Astrocyte (in vitro differentiated cells and primary cell): ENCODE measurements at places on chromosomes 4 and X. TPM values are rescaled to one million over a fixed set of nuclear protein-coding genes. Genes with fewer than 3 reads are reported as not detected.
A peak's percentile ranks its signal among the peaks of the same experiment; 100 is the strongest.

SLC25A14 gene
- total RNA-seq, result 16.0 and 17.4 TPM in 2 replicates

HTR2C gene
- not detected in 2 replicates for total RNA-seq

ZCCHC13 gene
- not detected in 2 replicates for total RNA-seq

MAGEC2 gene
- not detected in 2 replicates for total RNA-seq

SPANXD gene
- total RNA-seq, result not detected in 2 replicates

KIF4A gene
- 1.7 and 3.0 TPM in 2 replicates for total RNA-seq

- H3K4me1 ChIP-seq, result peaks cover 14% of the 10 kb centered on the region
- no peaks in the 10 kb centered on the region for H3K27me3 ChIP-seq
- no peaks in the 10 kb centered on the region for H3K36me3 ChIP-seq
Observed at GRCh38 chr4:3531879-3532750, at the start of gene LRPAP1. Gene LRPAP1 (minus strand): TSS chr4:3532422. CDS start chr4:3532412, 10 bp downstream.

DNA sequence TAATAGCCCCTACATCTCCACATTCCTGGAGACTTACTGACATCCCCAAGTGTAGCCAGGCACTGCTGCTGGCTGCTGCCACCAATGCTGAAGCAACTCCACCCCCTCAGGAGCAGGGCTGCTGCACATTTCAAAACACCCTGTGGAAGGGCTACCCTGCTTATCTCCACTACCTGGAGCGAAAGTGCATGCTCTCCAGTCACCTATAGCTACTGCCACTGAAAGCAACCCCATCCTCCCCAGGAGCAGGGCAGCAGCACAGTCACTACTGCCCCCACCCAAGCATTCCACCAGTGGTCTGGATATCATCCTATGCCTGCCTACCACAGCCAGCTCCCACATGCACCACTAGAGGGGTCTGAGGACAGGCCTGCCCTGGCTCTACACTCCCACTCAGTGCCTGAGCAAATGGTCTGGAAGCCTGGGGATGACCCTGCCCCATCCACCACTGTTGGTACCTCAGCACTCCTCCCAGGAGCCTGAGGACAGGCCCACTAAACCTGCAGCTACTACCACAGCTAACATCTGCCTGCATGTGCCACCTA lies 55.3 kb downstream of the MANBA start:
- no peaks in the 10 kb centered on the region for H3K36me3 ChIP-seq
- DNase-seq, result no peak
- H3K4me3 ChIP-seq, result no peak overlapping the region

- DNase-seq, result peak; percentile 58
- peaks cover 35% of the 10 kb centered on the region for H3K4me1 ChIP-seq
- no peak overlapping the region for H3K27ac ChIP-seq
Observed at GRCh38 chr4:17068392-17068791, 169.9 kb upstream of the LDB2 start.

DNA sequence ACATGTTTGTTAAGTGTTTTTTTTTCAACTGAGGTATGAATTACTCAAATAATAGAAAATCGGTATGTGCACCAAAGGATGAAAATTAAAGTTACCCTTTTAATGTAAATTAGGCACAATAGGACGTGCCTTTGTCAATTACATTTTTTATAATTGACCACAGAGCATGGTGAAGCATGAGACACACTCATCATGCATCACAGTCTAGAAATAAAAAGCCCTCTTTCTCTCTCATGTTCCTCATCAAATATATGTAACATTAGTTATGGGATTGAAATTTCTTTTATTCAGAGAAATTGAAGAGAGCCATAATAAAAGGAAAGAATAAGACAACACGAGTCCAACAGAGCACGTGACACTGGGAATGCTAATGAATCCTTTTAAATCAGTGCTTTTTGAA lies 3.5 kb downstream of the GNRHR start:
- peaks cover 2% of the 10 kb centered on the region for H3K4me1 ChIP-seq
- DNase-seq, result no peak
- no peak overlapping the region for H3K4me3 ChIP-seq
- H3K27ac ChIP-seq, result peak overlapping the region; percentile 10

GRCh38 chrX:13463608-13464007 lies 105.8 kb upstream of the EGFL6 start:
- no peaks in the 10 kb centered on the region for H3K36me3 ChIP-seq
- no peak overlapping the region for H3K4me3 ChIP-seq
- H3K27ac ChIP-seq, result peak overlapping the region; percentile 45
- peak; percentile 93 for DNase-seq

DNA sequence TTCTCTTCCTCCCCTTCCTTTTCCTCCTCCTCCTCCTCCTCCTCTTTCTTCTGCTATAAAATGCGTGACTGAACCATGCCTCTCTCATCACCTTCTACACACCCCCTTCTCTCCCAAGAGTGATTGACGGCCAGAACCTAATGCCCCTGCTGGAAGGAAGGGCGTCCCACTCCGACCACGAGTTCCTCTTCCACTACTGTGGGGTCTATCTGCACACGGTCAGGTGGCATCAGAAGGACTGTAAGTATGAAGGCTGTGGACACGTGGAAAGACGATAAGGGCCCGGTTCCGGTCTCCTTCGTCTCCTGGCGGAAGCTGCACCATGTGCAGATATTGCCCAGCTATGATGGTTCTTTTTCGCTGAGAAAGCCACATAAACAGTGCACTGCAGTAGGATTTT lies 12.1 kb upstream of the ARSF start:
- no peak overlapping the region for H3K27ac ChIP-seq
- no peaks in the 10 kb centered on the region for H3K4me1 ChIP-seq
- no peak overlapping the region for H3K4me3 ChIP-seq
- H3K36me3 ChIP-seq, result no peaks in the 10 kb centered on the region
- H3K27me3 ChIP-seq, result no peaks in the 10 kb centered on the region

GRCh38 chr4:9924750-9925149 lies 96.5 kb downstream of the SLC2A9 start:
- H3K27me3 ChIP-seq, result peaks cover 2% of the 10 kb centered on the region
- H3K4me3 ChIP-seq, result no peak overlapping the region
- no peaks in the 10 kb centered on the region for H3K4me1 ChIP-seq
- no peak overlapping the region for H3K27ac ChIP-seq
- no peaks in the 10 kb centered on the region for H3K36me3 ChIP-seq

DNA sequence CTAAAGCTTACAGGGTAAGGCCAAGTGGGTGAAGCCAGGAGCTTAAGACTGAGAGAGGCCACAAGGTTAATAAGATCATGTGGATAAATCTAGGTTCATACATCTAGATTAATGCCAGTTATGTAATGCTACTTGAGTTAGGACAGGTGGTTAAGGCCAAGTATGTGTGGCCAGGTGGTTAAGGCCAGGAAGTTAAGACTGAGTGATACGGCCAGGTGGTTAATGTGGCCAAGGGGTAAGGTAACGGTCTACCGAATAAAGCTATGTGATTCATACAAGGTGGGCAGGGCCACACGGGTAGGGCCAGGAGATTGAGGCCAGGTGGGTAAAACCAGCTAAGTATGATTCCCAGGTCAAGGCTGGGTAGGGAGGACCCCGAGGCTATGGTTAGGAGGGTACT lies 223.0 kb downstream of the TACR3 start:
- H3K4me1 ChIP-seq, result peaks cover 8% of the 10 kb centered on the region
- DNase-seq, result no peak
- no peak overlapping the region for H3K27ac ChIP-seq
- H3K27me3 ChIP-seq, result no peaks in the 10 kb centered on the region
- no peaks in the 10 kb centered on the region for H3K36me3 ChIP-seq
- H3K4me3 ChIP-seq, result no peak overlapping the region

DNA sequence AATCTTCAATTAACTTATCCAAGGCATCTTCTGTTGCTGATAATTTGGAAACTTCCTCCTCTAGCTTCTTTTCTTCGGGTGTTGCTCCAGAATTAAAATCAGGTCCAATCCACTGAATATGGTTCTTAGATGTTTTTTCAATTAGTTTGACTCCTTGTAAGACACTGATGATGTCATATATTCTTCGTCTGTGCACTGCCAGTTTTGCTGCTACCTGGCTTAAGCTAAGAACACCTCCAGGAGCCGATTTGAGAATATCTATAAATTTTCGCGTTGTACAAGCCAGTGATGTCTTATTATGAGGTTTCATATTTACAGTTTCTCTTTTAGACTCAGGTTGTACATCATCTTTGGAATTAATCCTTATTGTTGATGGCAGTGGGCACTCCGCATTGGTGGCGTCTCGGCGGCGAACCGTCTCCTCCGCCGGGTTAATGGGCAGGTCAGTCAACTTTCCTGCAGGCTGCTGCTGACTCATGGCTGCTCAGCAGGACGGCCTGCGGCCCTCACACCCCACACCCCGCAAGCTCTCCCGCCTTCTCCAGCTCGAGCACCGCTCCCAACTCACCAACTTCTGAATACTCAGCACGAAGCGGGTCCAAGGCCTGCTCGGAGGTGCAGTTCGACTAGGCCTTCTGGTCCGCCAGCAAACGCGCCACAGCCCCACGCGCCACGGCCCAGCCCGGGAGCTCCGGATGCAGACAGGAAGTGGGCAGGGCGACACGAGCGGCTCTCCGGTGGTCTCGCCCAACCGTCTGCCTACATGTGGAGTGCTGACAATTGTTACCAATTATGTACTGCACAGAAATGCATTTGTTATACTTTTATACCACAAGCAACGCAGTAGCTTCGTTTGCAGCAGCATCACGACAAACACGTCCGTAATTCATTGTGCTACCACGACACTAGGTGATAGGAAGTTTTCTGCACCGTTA lies 49.2 kb upstream of the FHL1 start:
- H3K4me3 ChIP-seq, result no peak overlapping the region
- no peaks in the 10 kb centered on the region for H3K27me3 ChIP-seq
- H3K27ac ChIP-seq, result no peak overlapping the region
- DNase-seq, result no peak
- H3K4me1 ChIP-seq, result no peaks in the 10 kb centered on the region
- no peaks in the 10 kb centered on the region for H3K36me3 ChIP-seq

DNA sequence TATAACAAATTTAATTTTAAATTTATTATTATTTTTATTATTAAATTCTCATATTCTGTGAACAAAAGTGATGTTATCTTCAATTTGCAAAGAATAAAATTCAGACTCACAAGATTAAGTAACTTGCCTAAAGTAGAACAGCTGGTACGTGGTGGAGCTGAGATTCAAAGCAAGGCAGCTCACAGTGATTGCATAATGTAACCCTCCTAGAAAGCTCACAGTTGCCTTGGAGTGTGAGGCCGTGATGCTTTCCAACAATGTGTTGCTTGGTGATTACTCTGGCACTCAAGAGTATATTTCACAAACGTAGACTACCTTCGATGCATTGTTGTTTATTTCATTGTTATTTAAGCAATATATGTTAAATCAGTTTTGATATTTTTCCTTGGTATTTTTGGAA lies 1039.2 kb upstream of the PABPC4L start:
- H3K4me3 ChIP-seq, result no peak overlapping the region
- DNase-seq, result no peak
- no peak overlapping the region for H3K27ac ChIP-seq
- H3K4me1 ChIP-seq, result no peaks in the 10 kb centered on the region

GRCh38 chr4:153432965-153433753 lies 33.0 kb upstream of the TMEM131L start:
- peak; percentile 83 for DNase-seq
- H3K4me1 ChIP-seq, result no peaks in the 10 kb centered on the region
- no peak overlapping the region for H3K27ac ChIP-seq
- H3K36me3 ChIP-seq, result no peaks in the 10 kb centered on the region

GRCh38 chr4:137664416-137664815 lies 132.1 kb upstream of the PCDH18 start:
- no peak overlapping the region for H3K4me3 ChIP-seq
- no peaks in the 10 kb centered on the region for H3K36me3 ChIP-seq
- H3K27ac ChIP-seq, result peak overlapping the region; percentile 43
- DNase-seq, result no peak

DNA sequence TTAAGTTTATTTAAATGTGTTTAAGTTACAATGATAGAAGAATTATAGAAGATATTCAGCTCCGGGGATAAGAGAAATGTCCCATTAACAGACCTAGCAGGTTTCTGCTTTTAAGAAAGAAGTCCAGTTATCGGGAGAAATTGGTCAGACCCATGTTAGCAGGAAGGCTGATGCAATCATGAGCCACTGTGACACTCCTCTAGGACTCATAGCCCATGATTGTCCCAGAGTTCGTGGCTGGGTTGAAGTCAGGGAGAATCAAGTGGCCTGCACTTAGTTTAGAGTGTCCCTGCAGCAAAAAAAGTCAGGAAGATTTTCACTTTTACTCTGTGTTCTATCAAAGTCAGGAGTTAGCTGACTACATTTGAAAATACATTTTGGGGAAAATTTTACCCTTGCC lies 72.0 kb downstream of the TMEM144 start:
- H3K36me3 ChIP-seq, result no peaks in the 10 kb centered on the region
- no peaks in the 10 kb centered on the region for H3K4me1 ChIP-seq
- no peaks in the 10 kb centered on the region for H3K27me3 ChIP-seq
- no peak overlapping the region for H3K4me3 ChIP-seq
- no peak overlapping the region for H3K27ac ChIP-seq

GRCh38 chr4:147034372-147034771 lies 88.7 kb upstream of the TTC29 start:
- no peaks in the 10 kb centered on the region for H3K4me1 ChIP-seq
- H3K4me3 ChIP-seq, result no peak overlapping the region
- H3K36me3 ChIP-seq, result no peaks in the 10 kb centered on the region
- no peaks in the 10 kb centered on the region for H3K27me3 ChIP-seq
- no peak overlapping the region for H3K27ac ChIP-seq
- DNase-seq, result peak; percentile 49
